Stimulated activated CD8-positive, alpha-beta memory T cell treated with anti-CD3 and anti-CD28 coated beads, Interleukin-4, amount 100 ng/mL, for 24 hours (primary cell): ENCODE measurements at places on chromosomes 3 and 15.

GRCh38 chr3:32372213-32372490 lies 19.5 kb upstream of the CMTM7 start:
- DNase-seq = no peak

DNA sequence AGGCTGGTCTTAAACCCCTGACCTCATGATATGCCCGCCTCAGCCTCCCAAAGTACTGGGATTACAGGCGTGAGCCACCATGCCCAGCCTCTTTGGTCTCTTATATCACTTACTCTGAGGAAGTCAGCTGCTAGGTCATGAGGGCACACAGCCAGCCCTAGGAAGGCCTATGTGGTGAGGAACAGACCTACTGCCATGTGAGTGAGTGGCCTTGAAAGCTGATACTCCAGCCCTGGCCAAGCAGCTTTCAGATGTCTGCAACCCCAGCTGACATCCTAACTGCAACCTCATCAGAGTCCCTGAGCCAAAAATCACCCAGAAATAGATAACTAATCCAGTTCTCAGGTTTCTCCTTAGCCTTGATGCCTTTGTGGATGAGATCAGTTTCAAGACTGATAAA lies 224.3 kb downstream of the EDEM1 start:
- no peak for DNase-seq

DNA sequence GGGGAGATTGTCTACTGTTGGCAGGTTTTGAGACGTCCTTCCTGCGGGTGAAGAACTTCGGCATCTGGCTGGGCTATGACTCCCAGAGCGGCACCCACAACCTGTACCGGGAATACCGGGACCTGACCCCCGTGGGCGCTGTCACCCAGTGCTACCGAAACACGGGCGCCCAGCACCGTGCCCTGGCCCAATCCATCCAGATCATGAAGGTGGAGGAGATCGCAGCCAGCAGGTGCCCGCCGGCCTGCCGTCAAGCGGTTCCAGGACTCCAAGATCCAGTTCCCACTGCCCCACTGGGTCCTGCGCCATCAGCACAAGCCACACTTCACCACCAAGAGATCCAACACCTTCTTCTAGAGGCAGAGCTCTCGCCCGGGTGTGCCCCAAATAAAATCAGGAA lies 194.9 kb upstream of the EPHA6 start:
- no peak for DNase-seq

- no peak for DNase-seq
Observed at GRCh38 chr3:25945836-25946235, 155.9 kb downstream of the OXSM start.

- peak; percentile 24 for DNase-seq
Observed at GRCh38 chr3:48847053-48847503, 596 bp downstream of the PRKAR2A start.

DNA sequence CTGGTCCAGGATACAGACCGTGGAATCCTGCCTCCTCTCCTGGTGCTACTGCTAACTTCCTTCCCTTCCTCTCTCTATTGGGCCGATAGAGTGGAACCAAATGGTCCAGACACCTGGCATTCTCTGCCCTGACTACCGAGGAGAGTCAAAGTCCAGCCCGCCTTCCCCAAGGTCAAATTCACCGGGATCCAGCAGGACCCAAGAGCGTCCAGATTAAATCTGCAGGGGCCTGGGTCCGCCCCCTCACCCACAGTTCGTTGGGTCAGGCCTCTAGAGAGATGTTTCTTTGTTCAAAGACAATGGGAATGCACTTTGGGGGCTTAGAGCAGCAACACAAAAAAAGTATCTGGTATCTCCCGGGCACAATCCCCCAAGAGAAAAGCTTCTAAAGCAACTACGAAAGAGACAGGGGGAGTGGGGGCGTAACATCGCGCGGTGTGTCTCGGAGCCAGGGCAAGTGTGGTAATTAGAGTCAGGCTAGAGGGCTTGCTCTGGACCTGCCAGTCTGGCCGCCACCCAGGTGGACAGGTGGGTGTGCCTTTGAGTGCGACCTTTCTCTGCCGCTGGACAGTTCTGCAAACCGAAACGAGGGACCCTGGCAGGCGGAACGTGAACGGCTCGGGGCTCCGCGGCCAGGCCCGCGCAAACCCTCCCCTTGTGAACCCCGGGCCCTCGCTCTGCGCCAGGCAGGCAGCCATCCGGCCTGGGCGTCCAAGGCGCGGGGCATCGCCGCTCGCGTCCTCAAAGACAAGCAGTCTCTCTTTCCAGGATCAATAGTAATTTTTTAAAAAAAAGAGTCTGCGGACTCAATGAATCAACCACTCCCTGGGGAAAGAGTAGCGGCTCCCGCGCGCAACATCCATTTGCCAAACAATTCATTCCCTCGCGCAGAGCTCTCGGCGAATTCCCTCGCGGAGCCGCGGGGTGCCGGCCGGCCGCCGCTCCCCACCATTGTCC lies 806 bp downstream of the KLHL25 start:
- peak; percentile 15 for DNase-seq

DNA sequence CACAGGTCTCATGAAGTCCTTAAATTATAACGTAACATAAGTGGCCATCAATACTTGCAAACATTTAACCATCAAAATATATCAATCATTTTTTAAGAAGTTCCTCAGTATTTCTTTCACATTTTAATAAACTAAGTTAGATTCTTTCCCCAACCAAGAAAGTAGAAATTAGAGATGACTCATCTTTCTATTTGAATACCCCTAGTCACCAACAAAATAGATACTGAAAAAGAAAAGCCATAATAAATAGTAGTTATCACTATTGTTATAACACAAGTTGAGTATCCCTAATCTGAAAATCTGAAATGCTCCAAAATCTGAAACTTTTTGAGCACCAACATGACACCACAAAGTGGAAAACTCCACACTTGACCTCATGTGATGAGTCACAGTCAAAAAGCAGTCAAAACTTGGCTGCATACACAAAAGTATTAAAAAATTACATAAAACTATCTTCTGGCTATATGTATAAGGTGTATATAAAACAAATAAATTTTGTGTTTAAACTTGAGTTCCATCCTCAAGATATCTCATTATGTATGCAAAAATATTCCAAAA lies 3.7 kb downstream of the SHQ1 start:
- no peak for DNase-seq

DNA sequence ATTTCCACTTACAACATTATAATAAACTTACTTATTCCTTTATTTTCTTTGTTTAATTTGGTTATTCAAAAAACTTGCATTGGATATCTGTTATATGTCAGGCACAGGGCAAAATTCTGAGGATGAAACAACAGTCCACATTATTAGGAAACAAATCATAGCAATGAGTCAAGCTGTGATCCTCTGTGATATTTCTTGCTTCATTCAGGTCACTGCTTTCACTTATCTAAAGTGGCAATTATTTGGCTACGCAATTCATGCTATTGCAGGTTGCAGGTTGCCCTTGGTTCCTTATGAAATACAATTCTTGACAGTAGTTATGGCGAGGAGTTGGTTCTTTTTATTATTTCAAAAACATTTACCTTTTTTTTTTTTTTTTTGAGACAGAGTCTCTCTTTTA lies 66.4 kb upstream of the CNTN6 start:
- no peak for DNase-seq

DNA sequence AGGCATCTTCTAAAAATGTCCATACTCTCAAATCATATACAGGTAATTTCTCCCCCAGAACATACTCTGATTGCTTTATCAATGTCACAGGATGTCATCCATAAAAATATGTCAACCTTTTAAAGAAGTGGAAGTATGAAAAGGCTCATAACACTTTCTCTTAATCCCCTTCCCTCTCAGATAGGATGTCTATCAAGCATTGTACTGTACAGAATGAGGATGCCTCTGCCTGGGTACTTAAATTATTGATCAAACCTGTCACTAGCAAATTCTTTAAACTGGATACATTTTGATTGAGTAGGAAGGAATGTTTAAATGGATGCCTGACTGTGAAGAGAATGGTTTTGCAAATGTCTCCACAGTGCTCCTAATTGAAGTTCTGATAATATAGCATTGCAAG lies 168.7 kb downstream of the EPHA3 start:
- DNase-seq = no peak

DNA sequence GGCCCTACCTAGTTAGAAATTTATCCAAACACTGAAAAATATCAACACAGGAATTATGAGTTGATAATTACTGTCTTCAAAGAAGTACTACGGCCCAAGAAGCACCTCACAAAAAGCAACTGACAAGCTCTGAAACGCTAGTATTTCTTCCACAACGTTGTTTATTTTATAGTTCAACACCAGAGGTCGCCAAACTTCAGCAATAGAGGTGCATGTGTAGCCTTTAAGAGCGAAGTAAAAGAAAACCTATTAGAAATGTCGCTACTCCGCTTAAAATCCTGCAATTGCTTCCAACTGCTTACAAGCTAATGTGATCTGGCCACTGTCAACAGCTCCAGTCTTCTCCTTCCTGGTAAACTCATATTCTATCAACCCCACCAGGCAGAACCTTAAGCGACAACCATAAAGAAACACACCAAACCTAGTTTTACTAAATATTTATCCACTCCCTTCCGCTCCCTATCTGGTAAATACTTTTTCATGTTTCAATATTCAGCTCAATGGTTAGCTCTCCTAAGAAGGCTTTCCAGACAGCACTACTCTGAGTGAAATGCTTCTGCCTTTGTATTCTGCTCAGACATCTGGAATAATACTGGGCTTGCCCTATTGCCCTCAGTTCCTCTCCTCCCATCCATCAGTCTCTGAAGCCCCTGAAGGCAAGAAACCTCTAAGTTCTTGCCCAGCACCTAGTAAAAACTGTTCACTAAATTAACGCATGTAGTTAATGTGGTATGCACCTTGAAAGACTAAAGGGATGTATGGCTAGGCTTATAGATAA lies 110.2 kb downstream of the NR1I2 start:
- no peak for DNase-seq
